ENCODE measurements at places on chromosomes 11 and 22.

GRCh38 chr11:128477278-128477677, 110.1 kb downstream of the ETS1 start:
- no peak for DNase-seq

GRCh38 chr11:48095779-48096470, 115.6 kb downstream of the PTPRJ start:
- DNase-seq, result no peak

- DNase-seq, result no peak
These were observed 3.5 kb downstream of the RRP8 start for GRCh38 chr11:6599881-6600390.

DNA sequence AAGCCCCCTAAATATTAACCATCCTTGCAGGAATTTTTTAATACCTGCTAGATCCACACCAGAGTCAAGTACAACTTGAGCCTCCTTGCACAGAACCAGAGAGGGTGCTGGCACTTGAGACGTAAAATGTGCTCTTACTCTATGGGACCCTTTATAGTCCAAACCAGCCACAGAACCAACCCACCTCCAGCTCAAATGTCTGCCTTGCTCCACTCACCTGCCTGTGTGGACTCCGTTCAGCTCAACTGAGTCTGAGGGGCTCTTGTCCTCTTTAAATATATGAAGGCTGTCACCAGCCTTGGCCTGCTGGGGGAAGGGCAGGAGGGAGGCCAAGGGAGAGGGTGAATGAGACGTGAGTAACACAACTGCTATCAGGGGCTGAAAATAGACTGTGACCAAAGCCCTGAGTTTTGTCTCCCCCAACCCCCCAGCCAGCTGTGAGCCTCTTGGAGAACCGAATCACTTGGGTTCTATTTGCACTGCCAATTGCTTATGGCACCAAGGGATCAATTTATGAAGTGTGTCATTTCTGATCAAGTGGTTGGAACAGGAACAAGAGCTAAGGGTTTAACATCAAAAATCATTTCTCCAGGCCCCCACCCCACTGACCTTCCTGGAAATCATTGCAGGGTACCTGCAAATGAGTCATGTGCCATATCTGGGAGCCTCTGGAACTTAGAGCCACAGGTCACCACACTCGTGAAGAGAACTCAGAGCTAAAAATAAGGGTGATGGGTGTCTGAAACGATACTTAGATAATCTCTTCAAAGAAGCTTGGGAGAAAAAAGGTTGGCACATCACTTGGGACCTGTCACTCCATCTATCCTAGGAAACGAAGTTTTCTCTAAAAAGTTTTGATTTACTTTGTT, at the start of gene CSRP3:
Gene CSRP3 (minus strand): TSS at position 247 of the 869 bp plus-strand sequence. CDS start 9,535 bp downstream, outside the sequence.
- DNase-seq, result no peak
